T-helper 1 cell (primary cell): ENCODE measurements at places on chromosomes 7 and 10.

- no peak for DNase-seq
Observed at GRCh38 chr10:4227586-4227985, 442.6 kb upstream of the KLF6 start.

DNA sequence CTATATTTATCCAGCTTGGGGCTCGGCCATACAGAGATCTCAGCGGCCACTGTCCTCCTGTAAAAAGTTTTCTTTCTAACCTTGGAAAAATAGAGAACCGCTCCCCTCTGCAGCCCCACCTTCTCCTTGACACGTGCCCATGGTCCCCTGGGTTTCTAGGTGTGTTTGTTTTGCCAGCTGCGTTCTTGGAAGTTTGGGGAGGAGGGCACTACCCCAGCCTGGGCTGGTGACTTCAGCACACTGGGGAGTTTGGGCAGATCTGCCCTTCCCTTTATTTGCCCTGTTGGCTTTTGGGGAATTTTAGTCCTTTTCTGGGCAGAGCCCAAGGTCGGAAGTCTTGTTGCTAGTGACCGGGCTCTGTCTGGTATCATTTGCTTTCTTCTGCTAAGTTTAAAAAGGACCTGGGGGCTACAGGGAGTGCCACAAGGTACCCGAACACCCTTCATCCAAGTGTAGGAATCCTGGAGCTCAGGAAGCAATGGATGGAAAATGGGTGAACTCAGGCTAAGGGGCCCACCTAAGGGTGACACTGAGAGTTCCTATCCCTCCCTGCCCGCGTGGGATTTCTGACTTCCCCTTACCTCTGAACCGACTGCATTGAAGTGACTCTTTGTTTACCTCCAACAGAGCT is 1.7 kb downstream of the ADAMTS14 start:
- DNase-seq = no peak

DNA sequence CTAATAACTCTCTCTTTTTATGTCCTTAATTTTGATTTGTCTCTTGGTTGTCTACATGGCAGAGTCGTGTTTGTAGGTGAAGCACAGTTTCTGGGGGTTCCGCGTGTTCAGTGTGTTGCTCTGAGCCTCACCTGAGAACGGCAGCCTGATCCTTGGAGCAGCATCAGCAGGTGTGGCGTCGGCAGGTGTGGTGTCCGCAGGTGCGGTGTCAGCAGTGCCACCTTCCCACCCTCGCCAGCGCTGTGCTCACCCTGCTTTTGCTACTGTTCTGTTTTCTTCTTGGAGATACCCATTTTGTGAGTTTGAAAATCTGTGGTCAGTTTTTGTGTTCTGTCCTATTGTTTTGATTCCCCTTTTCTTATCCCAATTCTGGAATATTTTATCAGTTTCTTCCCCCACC is 406.6 kb downstream of the GLRX3 start:
- no peak for DNase-seq

DNA sequence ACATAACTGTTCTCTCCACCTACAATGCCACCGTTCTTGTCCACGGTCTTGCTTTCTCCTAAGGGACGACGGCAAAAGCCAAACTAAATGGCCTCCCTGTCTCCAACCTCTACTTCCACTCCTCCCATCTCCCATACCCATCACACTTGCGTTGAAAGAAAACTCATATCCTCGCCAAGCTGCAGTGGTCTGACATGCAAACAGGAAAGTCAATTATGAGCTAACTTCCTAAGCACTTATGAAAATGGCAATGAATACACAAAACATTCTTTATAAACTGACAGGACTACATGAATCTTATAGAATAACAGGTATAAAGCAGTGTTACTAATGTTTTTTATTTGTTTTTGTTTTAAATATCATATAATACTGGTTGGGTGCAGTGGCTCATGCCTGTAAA is 46.4 kb downstream of the TYW1B start:
- no peak for DNase-seq

- DNase-seq = no peak
Observed at GRCh38 chr10:5915451-5915850, 25.4 kb downstream of the FBH1 start.

- DNase-seq = no peak
Observed at GRCh38 chr7:22216832-22217475, 140.0 kb downstream of the RAPGEF5 start.

DNA sequence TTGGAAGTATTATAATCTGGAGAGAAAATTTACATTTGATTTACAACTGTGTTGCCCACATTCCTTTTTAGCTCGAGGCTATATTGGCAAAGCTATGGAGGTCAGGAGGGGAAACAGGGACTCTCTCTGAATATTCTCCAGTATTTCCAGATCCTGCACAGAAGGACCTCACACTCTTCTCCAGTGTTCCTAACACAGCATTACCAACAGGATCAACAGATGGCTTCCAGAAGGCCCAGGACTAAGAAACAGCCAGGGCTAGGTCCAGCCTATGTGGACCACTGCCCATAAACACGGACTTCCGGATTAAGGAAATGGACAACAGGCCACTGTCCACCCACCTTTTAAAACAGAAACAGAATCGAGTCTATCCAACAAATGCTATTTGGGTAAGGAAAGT is 65.3 kb downstream of the CHCHD3 start:
- DNase-seq = no peak

GRCh38 chr10:4371691-4372295 is 454.2 kb upstream of the AKR1E2 start:
- no peak for DNase-seq

- peak; percentile 34 for DNase-seq
Observed at GRCh38 chr10:43299579-43299978, 32.7 kb upstream of the RASGEF1A start.

DNA sequence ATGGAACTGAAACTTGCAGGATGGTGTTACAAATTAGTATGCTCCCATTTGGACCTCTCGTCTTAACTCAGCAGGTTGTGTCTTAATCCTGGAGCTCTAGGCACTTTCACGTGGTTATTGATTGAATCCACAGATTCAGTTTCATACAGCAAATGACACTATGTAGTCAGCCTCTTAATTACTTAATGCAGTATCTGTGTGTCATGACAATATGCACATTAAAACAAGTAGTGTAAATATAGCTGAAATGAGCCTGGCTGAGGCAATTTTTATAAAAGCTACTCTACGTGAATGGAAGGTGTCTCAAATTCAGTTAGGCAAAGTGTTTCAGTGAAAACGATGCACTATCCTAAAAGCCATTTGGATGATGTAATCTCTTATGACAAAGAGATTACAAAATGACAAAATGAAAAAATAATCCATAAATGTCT is 86.8 kb downstream of the CD36 start:
- no peak for DNase-seq

- DNase-seq = no peak
Observed at GRCh38 chr10:100816671-100817070, 71.3 kb downstream of the PAX2 start.

- DNase-seq = no peak
Observed at GRCh38 chr10:14220026-14220425, 110.7 kb downstream of the FRMD4A start.

GRCh38 chr7:24715661-24716479 is 41.4 kb downstream of the GSDME start:
- no peak for DNase-seq

DNA sequence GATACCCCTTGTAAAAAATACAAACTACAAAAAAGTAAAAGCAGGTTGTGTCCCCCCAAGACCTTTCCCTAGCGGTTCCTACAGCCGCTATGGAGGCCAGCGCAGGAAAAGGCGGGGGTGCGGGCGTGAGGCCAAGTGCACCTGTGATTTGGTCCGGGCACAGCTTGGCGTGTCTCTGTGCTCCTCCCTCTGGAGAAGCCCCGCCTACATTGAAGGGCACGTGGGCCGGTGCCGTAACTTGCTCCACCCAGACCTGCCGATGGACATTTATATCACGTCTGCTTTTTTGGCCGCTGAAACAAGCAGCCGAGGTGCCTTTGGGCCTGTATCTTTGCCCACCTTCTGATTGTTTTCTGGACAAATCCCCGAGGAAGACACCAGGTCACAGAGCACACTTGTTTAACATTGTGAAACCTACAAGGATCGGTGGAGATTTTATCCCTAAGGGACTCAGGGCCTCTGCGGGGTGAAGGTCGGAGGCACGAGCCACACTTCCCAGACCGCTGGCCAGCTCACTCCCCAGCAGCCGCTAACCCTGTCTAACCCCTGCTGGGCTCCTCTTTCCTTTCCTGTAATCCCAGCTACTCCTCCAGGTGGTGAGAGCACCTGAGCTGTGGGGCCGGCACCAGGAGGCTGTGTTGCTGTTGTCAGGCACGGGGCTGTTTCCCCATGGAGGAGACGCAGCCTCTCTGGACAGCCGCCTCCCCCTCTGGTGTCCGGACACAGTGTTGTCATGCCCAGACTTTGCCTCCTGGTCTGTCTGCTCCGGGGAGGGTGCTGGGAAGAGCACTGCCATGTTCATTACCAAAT is 18.8 kb upstream of the INPP5A start:
- DNase-seq = no peak

- DNase-seq = no peak
Observed at GRCh38 chr7:114158275-114158674, 239.5 kb upstream of the PPP1R3A start.

DNA sequence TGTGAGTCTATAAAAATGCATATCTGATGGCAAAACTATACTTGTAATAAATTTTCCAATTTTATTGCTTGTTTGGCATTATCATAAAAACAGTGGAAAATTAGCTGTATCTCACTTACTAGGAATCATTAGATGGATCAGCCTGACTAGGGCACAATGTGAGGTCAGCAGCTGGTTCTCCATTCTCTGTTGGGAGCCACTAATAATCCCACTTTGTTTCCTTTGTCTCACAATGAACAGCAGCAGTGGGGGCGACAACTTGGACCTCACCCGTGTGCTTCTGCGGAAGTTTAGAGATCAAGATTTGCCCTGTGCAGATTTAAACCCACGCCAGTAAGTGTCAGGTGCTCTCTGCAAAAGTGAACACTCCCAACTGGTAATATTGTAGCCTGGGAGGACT is 295.5 kb downstream of the ABCA13 start:
- no peak for DNase-seq

DNA sequence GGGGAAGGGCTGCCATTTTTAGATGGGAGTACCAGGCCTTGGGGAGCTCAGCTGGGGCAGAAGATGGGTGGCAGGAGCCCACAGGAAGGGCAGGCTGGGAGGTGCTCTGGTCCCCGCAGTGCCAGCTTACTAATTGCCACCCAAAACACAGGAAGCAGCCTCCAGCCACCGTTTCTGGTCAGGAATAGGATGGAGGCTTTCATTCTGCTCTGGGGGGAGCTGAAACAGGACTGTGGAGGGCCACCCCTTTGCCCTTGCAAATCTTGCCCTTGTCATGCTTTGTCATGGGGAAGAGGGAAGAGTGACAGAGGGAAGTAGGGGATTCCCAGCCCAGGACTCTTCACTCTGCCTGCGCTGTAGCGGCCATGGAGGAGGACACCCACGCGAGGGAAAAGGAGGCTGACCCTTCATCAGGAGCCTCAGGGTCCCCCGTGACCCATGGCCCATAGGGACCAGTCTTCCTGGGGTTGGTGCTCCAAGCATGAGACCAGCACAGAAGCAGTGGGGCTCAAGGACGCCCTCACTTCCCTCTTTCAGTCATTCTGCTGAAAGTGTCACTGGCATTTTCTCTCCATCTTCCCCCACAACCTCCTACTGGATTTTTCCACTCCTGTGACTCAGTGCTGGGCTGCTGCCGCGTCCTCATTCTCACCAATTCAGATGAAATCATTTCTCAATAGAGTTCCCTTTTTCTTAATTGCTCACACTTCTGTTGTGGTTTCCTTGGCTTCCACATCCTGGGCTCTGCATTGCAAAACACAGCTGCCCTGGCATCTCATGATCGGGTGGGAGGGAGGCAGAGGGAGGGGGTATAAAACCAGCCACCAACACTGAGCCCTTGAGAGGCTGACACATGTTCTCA is 61.9 kb downstream of the MKI67 start:
- no peak for DNase-seq

DNA sequence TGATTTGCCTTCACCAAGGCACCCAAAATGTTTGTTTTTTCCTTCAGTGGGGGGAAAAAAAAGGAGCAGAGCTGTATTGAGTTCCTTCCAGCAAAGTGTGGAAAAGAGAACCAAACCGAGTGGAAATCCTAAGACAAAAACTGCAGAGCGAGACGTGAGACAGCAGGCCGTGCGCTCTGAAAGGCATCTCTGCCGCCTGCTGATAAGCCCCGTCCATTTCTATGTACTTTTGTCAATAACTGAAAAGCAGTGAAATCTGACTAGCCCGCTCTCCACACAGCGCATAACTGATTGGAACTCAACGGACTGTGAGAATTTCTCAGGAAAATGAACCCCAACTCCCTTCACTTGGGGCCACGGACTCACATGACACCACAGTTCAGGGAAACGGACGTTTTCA is 83.2 kb downstream of the COBL start:
- no peak for DNase-seq

GRCh38 chr10:124595143-124595883 is 133.7 kb downstream of the LHPP start:
- no peak for DNase-seq

GRCh38 chr7:37287131-37287855 is 161.4 kb downstream of the ELMO1 start:
- DNase-seq = no peak

DNA sequence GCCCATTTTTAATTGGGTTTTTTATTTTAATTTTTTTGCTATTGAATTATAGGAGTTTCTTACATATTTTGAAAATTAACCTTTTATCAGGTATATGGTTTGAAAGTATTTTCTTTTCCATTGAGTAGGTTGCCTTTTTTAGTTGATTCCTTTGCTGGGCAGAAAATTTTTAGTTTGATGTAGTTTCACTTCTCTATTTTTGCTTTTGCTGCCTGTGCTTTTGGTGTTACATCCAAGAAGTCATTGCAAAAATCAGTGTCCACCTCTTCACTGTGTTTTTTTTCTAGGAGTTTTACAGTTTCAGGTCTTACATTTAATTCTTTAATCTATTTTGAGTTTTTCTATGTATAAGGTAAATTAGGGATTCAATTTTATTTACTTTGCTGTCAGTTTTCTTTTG is 129.8 kb upstream of the FERD3L start:
- DNase-seq = no peak

DNA sequence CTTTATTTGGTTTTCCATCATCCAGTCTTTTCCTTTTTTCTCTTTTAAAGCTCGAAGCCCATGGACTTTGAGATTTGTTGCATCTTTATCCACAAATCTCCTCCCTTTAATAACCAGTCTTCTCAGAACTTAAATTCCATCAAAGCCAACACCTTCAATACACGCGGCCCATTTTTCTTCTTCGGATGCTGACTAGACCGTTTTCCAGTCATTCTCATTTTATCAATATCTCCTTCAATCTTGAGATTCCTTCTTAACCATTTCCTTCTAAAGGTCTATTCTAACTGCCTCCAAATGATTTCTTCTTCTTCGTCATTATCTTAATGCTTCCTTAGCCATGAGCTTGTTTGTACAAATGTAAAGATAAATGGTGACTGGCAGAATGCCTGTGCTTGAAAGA is 173.5 kb downstream of the BAMBI start:
- no peak for DNase-seq

DNA sequence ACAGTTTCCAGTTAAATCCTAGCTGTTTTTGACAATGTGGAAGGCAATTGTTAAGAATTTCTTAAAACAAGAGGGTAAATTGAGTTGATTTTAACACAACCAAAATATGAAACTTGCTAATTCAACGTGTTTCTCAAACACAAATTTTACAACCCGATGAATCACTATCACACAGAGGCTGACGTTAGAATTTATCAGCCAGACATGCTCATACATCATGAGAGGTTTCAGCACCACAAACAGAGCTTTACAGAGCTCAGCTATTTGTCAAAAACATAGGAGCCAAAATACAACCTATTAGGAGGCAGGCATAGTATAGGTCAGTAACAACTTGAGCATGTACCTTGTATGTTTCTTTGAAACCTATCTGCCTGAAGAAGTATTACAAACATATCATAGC is 36.1 kb downstream of the LRRN3 start:
- DNase-seq = no peak

- no peak for DNase-seq
Observed at GRCh38 chr7:113606325-113606724, 312.5 kb downstream of the PPP1R3A start.

- DNase-seq = peak; percentile 2
Observed at GRCh38 chr7:30923774-30924413, 12.2 kb downstream of the AQP1 start.
